HCT116 (cell line): ENCODE measurements at places on chromosomes 12 and 14. TPM values are rescaled to one million over a fixed set of nuclear protein-coding genes. Genes with fewer than 3 reads are reported as not detected.

DNA sequence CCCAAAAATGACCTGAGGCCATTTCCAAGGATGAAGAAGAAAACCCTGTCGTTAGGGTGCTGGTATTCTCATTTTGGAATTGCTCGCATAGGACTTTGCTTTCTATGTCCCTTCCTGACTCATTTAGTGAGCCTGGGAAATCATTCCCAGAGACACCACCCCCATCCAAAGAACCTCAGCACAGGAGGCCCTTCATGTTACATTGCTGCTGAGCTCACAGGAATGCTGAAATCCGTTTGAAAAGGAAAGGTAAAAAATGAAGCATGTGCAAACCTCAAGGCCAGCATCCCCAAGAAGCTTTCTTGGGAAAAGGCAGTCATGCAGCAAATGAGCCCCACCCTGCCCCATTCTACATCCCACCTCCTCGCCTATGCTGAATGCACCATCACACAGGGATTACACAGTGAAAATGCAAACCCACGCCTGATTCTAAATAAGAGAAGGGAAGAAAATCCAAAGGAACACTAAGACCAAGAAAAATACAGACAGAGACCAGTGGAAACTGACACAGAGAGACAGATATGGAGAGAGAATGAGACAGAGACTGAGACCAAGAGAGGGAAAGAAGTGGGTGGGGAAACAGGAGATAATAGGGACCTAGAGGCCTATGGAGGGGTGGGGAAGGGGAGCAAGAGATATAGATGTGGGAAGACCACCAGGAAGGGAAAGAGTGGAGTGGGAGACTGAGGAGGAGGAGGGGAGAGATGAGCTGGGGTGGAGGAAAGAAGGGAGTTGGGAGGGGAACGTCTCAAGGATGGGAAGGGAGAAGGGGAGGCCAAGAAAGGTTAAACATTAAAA lies 33.5 kb downstream of the NIN start:
- no peak for DNase-seq

DNA sequence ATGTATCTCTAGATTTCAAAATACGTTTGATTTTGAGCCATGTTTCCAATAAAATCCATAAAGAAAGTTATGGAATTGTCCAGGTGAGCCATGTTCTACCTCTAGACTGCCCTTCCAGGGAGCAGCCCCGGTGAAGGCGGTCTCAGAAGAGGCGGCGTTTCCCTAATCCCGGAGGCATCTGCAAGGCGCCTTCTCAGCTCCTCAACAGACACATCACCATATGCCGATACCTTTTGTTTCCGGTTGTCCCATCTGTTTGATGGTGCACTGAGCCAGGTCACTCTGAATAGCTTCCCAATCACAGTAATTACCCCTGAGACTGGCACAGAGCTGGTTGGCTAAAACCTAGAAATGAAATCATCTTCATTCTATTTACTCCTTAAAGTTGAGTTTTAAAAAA lies 305.5 kb upstream of the FKBP4 start:
- no peak for DNase-seq

DNA sequence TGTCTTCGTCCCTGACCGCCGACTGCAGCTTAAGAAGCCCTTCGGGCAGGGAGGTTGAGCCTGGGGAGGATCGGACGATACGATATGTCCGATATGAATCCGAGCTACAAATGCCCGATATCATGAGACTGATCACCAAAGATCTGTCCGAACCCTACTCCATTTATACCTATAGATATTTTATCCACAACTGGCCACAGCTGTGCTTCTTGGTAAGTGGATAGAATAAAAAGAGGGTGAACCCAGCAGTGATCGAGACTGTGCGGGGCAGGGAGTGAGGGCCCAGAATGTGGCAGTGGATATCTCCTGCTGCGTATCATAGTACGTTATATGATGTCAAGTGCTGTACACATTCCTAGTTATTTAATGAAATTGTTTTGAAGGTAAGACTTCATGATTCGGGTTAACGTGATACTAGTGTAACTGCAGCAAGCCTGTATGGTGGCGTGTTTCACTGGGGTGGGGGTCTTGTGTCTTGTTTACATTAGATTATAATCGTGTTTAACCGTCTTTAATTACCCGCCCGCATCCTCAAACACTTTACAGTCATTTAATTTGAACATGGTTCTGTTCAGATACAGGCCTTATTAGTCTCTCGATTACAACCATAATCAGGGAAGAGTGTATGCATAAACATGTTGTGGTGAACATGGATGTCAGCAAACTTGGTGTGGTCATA lies 1.3 kb downstream of the NAA30 start:
- no peak for DNase-seq

PARPBP gene
- 23.5 TPM for total RNA-seq

DNA sequence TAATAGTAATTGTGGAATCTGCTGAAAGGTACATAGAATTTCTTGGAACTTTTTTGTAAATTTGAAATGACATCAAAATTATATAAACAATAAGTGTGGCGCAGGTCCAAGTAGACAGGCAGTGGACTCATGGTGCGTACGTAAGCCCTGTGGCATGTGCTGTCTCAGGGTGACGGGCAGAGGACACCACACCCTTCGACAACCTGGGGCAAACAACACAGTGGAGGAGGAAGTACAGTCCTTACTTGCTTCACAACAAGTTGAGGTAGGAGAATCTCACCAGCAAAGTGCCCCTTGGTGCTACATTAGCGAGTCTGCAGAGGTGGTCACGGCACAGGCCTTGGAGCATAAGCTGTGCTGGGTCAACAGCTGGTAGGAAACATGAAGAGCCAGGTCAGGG lies 180.9 kb downstream of the AEBP2 start:
- no peak for DNase-seq

DNA sequence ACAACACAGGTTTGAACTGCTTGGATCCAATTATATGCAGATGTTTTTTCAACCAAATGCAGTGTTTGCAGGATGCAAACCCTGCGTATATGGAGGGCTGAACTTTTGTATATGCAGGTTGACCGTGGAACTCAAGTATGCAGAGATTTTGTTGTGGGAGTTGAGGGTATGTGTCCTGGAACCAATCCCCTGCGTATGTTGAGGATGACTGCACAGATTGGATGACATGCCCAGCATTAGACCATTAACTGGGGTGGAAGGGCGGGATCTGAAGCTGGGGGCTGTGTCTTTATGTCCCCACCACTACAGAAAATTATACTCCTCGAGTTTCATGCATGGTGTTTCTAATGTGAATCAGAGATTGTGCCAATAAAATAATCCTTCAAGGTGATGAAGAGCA lies 162.2 kb upstream of the RMST start:
- no peak for DNase-seq

GRCh38 chr14:35470755-35471154 lies 63.2 kb upstream of the INSM2 start:
- DNase-seq = no peak

ITGB7 gene
- total RNA-seq = 1.9 TPM

CACNA2D4 gene
- 1.7 TPM for total RNA-seq

POLE gene
- total RNA-seq = 128 TPM

DNA sequence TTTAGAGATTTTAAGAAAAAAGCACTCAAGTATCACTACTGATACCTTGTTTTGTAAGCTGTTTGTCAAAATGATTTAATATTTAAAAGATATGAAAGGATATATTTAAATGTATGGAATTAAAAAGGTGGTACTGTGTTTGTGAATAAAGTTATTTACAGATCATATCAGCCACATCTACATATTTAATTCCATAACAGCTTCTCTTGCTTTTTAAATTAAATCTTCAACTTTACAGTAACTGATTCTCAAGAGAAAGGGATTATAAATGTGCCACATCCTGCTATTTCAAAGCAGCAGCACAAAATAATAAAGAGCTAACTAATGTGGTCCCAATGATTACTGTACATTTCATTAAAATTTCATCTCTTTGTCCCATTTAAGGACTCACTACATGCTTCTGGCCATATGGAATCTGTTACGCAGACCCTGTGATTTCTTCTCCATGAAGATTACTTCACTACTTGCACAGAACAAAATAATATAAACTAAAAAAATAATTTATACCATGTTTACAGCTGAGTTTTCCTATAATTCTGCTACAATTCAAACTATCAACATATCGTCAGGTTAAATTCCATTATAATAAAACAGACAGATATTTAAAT lies 117.8 kb downstream of the MED13L start:
- no peak for DNase-seq

- DNase-seq = no peak
Observed at GRCh38 chr14:96121660-96122395, 82.7 kb downstream of the C14orf132 start.
